NCI-H2171 (cell line): ENCODE measurements at places on chromosomes 4 and X.

- no peak for DNase-seq
These were observed 40.1 kb upstream of the HMGB3 start for GRCh38 chrX:150942942-150943594.

GRCh38 chr4:37338972-37339371 lies 94.4 kb downstream of the NWD2 start:
- no peak for DNase-seq

GRCh38 chr4:1409079-1409478 lies 2.8 kb upstream of the NKX1-1 start:
- no peak for DNase-seq

DNA sequence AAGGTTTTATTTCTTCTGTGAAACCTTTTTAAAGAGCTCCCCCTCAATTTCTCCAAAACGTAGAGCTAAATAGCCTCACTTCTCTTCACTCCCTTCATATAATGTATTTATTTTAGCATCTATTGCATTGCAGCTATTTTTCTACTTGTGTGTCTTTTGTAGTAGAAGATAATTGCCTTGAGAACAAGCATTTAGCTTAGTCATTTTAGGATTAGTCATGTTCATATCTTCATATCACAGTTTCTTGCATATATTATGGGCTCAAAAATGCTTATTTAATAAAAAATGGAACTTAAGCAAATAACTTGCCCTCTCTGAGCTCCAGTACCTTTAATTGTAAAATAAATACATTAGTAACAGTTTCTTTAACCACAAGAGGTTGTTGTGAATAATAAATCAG lies 72.1 kb upstream of the SPANXC start:
- DNase-seq, result no peak

DNA sequence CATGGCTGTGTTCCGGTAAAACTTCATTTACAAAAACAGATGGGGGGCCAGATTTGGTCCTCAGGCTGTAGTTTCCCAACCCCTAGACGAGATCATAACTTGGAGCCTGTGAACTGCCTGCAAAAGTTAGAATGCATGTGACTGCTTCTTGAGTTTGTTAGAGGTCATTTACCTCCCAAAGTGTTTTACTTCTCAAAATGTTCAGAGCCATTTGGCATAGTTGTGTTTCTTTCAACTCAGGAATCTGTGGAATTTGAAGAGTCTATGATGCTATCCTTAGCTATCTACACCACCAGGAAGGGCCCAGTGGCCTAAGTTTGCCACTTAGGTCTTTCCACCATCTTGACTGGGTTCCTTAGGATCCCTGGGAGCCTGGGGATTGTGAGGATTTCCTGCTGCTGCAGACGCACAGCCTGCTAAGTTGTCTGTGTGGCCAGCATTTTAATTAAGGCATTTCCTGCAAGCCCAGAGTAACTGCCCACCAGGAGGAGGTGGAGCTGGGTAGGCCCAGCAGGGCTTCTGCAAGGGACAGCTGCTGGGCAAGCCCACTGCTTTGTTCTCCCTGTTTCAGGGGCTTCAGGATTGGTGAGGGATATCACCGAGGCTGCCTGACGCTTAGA lies 53.1 kb downstream of the CCNI start:
- DNase-seq, result no peak

DNA sequence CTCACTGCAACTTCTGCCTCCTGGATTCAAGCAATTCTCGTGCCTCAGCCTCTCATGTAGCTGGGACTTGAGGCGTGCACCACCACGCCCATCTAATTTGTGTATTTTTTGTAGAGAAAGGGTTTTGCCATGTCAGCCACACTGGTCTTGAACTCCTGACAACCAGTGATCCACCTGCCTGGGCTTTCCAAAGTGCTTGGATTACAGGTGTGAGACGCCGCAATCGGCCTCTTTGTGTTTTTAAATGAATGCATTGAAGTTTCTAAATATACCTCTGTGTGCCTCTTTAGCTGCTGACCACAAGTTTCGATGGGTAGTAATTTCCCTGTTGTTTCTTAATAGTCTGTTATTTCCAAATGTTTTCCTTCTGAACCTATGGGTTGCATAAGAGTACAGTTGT lies 765.3 kb upstream of the GRIA3 start:
- DNase-seq, result no peak

DNA sequence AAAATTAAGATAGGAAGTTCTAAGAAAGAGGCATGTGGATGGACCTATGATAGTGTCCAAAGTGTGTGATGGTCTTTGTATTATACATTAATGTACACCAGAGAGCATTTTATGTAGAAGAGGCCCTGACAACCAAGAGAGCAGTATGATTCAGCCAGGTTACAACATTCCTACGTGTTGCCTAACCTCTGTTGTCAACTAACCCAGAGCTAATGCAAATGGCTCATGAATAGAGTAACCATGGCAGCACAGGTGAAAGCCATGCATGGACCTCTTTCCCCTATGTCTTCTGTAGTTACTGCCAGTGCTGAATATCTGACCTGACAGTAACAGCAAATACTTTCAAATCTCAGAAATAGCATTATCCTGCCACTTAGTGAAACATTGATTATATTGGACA lies 255.6 kb downstream of the NDST4 start:
- DNase-seq, result no peak

DNA sequence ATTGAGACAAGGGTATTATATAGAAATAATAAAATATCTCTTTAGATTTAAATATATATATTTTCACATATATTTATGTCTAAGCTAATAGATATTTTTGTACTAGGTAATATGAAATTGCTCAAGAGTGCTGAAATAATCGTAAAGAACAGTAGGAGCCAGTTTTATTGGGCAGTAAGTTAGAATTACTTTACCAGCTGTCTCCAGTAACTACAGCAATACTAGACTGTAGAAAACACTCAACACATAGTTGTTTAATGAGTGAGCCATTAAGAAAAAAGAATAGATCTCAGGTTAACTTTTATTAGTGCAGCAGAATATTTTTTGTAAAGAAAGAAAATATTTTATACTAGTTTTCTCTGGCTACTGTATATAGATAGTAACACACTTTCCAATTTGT lies 715.2 kb downstream of the TRIML1 start:
- DNase-seq, result no peak

GRCh38 chr4:109576462-109576861 lies 16.4 kb downstream of the MCUB start:
- DNase-seq, result no peak

DNA sequence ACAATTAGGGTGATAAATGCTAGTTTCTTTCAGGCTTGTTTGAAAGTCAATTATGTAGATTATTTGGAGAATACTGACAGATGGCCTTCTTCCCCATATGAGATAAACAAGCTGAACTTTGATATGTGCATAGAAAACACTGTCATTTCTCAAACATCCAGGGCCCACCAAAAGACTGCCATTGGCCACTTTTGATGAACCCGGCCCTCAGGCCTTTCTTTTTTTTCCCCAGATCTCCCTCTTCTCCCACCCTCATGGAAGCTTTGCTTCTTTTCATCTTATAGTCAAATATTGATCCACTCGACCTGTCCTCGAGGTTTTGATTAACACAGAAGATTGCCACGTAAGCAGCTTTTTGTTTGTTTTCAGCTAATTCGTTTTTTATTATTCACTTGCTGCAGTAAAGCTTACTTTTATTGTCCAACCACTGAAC lies 377.4 kb downstream of the SMARCA1 start:
- no peak for DNase-seq

DNA sequence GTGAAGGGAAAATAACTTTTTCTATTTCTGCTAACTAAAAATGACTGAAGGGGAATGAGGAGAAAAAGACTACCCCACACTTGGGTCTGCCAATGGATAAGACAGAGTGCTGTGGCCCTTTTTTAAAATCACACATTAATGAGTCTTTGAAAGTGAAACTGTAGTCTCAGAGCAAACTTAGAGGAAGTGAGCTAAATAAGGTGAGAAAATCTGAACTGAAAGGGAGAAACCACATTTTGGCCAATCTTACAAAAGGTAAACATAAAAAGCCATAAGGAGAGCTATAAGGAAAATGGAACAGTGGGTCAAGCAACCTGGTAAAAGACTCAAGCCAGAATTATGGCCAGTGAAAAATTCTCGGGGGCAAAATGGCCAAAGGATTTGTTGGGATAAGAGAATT lies 755.1 kb upstream of the IGFBP7 start:
- no peak for DNase-seq

DNA sequence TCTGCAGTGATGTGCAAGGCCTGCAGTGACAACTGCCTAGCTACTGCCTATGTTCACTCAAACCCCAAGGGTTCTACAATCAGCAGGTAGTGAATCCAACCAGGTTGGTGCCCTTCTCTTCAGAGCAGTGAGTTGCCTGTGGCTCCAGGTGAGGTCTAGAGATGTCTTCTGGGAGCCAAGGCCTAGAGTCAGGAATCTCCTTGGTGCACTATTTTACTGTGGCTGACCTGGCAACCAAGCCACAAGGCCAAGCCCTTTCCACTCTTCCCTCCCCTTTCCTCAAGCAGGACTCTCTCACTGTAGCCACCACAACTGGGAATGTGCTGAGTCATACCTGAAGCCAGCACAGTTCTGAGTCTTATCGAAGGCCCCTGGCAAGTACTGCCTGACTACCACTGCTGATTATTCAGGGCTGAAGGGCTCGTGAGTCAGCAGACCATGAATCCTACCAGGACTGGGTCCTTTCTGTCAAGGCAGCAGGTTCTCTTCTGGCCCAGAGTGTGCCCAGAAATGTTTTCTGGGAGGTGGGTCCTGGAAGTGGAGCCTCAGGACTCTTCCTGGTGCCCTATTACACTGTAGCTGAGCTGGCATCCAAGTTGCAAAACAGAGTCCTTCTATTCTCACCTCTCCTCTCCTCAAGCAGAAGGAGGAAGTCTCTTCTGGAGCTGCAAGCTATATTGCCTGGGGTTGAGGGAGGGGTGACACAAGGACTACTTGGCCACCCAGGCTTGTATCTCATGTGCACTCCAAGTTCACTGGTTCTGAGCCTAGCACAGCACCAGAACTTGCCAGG lies 111.6 kb downstream of the BTC start:
- DNase-seq, result no peak

DNA sequence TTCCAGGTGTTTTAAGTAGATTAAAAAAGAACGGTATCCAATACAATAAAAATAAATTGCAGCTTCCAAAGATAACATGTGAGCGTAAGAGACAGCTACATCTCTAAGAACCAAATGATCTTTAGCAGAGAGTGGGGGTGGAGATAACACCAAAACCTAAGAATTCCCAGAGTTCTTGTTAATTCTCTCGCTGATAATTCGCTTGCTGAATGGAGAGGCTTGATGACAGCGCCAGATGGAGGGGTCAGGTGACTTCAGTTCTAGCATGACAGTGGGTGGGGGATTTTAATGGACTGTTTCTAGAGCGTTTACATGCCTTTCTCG lies 2.3 kb downstream of the CLCN4 start:
- DNase-seq, result peak; percentile 31

DNA sequence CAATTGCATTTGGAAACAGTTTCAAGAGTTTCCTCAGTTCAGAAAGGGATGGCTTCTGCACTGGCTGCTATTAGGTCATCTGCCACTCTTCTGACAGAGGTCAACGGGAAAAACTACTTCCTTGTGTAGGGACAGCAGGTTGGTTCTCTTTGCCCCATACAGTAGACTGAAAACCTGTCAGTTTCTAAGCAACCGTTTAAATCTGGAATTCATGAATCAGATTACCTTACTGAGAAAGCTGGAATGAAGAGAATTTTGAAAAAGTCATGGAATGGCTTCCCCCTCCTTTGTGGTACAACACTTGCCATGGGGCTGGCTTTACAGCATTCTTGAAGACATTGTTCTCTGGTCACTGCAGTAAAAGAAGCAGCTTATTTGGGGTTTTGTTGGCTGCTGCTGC lies 240.3 kb downstream of the IL1RAPL2 start:
- no peak for DNase-seq

- no peak for DNase-seq
These were observed 205.6 kb downstream of the ZIC3 start for GRCh38 chrX:137771537-137771936.

DNA sequence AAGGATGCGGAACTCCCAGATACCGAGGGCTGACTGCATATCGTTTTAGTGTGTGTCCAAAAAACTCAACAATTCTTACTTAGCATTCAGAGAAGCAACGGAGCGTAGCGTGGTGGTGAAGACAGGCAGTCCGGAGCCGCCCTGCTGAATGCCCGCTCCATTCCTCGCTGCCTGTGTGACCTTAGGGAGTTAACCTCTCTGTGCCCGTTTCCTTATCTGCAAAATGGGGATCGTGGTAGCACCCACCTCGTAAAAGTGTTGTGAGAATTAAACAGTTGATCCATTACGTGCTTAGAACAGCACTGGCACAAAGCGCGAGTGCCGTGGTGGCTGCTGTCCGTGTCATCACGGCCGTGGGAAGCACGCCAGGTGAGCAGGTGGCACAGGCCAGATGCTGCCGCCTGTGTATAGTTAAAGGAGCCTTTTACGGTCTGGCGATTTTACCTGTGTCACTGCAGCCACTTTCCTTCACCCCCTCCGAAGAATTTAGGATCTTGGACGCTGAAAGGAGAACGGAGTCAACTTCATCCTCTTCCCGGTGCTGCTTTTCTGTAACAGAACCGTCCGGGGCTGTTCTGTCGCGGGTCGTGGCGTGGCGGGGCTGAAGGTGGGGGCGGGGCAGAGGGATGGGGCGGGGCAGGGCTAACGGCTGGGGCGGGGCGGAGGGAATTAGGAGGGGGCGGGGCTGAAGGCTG lies 885 bp downstream of the CCDC110 start:
- DNase-seq, result peak; percentile 26

GRCh38 chr4:72817012-72817411 lies 248.0 kb upstream of the ADAMTS3 start:
- no peak for DNase-seq

DNA sequence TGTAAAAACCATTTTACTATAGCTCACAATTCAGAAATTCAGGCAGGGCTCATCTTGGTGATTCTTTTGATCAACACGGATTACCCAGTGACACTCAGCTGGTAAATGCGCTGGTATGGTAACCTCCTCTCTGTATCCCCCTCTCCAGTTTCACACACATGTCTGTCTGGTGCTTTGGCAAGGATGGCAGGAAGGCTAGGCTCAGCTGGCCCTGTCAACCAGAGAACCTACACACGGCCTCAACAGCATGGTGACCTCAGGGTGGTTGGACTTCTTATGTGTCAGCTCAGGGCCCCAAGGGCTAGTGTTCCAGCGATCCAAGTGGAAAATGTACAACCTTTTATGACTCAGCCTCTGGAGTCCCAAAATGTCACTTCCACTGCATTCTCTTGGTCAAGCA lies 55.7 kb upstream of the EOLA2 start:
- no peak for DNase-seq

DNA sequence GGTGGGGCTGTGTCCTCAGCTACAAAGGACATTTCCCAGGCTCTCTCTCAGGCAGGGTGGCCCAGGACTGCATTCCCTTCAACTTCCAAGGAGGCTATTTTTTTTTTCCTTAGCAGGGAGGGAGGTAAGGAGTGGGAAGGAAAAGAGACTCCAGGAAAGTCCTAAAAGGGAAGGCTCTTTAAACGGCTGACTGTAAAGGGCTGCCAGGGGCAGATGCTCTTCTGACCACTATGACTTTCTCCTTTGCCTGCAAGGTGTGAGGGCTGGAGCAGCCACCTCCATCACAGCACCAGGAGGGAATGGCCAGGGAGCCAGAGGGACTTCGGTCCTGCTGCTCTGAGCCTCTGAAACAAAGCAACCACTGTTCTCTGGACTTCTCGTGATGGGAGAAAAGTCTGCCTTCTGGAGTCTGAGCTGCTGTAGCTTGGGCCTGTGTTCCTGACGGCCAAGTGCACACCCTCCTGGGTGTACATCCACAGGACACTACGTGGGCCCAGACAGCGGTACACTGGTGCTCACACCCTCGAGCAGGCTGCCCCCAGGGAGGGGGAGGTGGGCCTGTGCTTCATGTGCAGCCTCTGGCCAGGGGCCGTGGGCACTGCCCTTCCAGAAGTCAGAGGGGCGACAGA lies 17.9 kb downstream of the NAT8L start:
- DNase-seq, result no peak

- DNase-seq, result no peak
These were observed 302.2 kb upstream of the GALNT7 start for GRCh38 chr4:172866421-172866820.
